Globus pallidus (tissue), 1 donor: ENCODE measurements at places on chromosomes 7 and 10.

DNA sequence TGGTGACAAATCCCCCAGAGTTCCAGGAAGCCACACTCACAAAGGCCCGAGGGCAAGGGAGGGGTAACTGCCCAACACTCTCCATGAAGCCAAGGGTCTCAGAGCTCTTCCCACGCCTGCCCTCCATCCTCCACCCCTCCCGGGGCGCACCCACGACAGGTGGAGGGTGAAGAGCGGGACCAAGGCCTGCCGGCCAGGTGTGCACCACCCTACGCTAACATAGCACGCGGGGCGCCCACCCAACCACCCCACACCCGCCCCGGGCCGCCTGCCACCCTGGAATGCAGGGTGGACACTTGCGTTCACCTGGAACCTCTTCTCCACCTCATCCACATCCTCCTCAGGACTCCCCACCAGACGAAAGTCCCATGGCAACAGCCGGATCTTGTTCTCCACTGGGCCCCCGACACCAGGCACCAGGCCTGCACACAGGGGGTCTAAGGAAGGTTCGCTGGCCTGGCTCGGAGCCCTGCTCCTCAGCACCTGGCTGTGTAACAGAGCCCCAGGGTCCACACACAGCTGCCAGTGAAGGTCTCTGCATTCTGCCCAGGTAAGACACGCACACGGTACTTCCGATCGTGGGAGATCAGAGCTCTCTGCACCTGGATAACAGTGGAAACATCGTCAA, 32.7 kb downstream of the MAD1L1 start:
- DNase-seq: no peak

GRCh38 chr7:155293721-155294510, 3.8 kb upstream of the INSIG1 start:
- no peak for DNase-seq

DNA sequence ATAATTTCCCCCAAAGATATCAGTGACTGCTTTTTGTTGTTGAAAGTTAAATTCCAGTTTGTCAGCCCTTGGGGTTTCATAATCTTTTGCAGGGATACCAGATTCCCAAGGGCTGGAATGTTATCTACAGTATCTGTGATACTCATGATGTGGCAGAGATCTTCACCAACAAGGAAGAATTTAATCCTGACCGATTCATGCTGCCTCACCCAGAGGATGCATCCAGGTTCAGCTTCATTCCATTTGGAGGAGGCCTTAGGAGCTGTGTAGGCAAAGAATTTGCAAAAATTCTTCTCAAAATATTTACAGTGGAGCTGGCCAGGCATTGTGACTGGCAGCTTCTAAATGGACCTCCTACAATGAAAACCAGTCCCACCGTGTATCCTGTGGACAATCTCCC, 3.2 kb downstream of the CYP26A1 start:
- no peak for DNase-seq

- DNase-seq: no peak
These were observed 4.4 kb upstream of the MNX1 start for GRCh38 chr7:157014635-157015555.
